Aorta (tissue), 5 donors: ENCODE measurements at places on chromosomes 5 and 9.

- DNase-seq = no peak
- H3K27me3 ChIP-seq = no peaks in the 10 kb centered on the region
- H3K4me1 ChIP-seq = no peaks in the 10 kb centered on the region
- no peak overlapping the region for H3K4me3 ChIP-seq
- H3K27ac ChIP-seq = no peak overlapping the region
- no peaks in the 10 kb centered on the region for H3K36me3 ChIP-seq
These were observed 380.5 kb upstream of the SMC2 start for GRCh38 chr9:103713631-103714030.

- no peaks in the 10 kb centered on the region for H3K27me3 ChIP-seq
- no peak overlapping the region for H3K27ac ChIP-seq
- H3K4me3 ChIP-seq = no peak overlapping the region
- no peak for DNase-seq
- H3K36me3 ChIP-seq = no peaks in the 10 kb centered on the region
- H3K4me1 ChIP-seq = no peaks in the 10 kb centered on the region
These were observed 1.9 kb downstream of the B4GALT7 start for GRCh38 chr5:177601577-177602457.

GRCh38 chr5:156698323-156698722 is 151.8 kb upstream of the PPP1R2B start:
- no peak overlapping the region for H3K4me3 ChIP-seq
- no peaks in the 10 kb centered on the region for H3K27me3 ChIP-seq
- no peaks in the 10 kb centered on the region for H3K4me1 ChIP-seq
- no peaks in the 10 kb centered on the region for H3K36me3 ChIP-seq
- H3K27ac ChIP-seq = no peak overlapping the region

GRCh38 chr5:56620903-56621677 is 194.3 kb upstream of the MAP3K1 start:
- no peaks in the 10 kb centered on the region for H3K36me3 ChIP-seq
- no peaks in the 10 kb centered on the region for H3K4me1 ChIP-seq
- H3K4me3 ChIP-seq = no peak overlapping the region
- no peaks in the 10 kb centered on the region for H3K27me3 ChIP-seq
- DNase-seq = no peak
- no peak overlapping the region for H3K27ac ChIP-seq

GRCh38 chr9:135906291-135907005 is 898 bp downstream of the CAMSAP1 start:
- H3K4me3 ChIP-seq = peak overlapping the region; percentile 98
- no peaks in the 10 kb centered on the region for H3K36me3 ChIP-seq
- DNase-seq = no peak

DNA sequence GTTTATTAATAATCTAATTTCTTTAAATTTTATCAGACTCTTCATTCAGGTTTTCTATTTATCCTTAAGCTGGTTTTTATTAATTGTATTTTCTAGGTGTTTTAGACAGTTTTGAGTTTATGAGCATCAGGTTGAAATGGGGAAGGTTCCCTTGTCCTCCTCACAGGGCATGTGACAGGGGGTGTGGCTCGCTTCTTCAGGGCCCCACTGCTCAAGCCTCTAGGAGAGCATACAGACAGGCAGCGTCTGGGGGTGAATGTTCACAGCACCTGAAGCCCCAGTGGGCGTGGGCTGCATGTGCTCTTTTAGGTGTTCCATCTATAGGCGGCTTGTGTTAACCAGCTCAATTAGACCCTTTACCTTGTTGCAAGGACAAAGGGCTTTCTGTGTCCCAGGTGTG is 78.2 kb upstream of the RUFY1 start:
- no peak overlapping the region for H3K4me3 ChIP-seq
- H3K4me1 ChIP-seq = no peaks in the 10 kb centered on the region
- no peaks in the 10 kb centered on the region for H3K27me3 ChIP-seq
- no peaks in the 10 kb centered on the region for H3K36me3 ChIP-seq

DNA sequence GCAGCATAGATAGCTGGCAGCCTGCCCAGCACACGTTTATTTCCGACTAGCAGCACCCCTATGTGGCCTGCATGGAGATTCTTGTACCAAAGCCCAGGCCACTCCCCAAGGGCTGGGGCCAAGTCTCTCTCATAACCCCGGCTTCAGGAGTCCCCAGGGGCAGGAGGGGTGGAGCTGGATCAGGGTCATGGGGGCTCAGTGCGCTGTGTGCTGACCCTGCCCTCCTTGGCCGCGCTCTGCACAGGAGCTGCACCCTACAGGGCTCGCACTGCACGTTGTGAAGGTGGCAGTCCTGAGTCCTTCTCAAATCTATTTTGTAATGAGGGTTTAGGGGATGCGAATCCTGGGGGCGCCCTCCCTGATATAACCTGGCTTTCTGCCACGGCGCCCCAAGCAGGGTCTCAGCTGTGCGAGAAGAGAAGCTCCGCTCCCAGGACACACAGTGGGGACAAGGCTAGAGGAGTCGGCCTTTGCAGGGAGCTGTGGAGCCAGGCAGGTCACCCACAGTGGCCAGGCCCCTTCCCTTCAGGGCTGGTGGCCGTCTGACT is 28.6 kb downstream of the NKD2 start:
- no peak overlapping the region for H3K4me3 ChIP-seq
- no peak overlapping the region for H3K27ac ChIP-seq
- no peaks in the 10 kb centered on the region for H3K27me3 ChIP-seq
- DNase-seq = peak; percentile 63
- H3K36me3 ChIP-seq = no peaks in the 10 kb centered on the region
- no peaks in the 10 kb centered on the region for H3K4me1 ChIP-seq

DNA sequence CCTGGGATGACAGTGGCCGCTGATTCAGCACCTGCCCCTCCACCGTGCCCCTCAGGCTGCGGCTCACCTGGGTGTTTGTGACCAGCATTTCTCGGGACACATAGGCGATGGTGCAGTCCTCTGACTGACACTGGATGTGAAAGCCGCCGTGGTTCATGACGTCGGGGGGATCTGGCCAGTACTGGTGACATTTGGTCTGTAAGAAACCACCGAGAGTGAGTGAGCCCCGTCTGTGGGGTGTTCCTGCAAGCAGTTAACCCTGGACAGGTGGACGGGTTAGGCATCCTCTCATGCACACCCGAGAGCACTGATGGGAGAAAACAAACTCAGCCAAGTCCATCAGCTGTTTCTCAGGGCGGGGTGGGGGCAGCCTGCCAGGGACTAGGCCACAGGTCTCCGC is 62.5 kb upstream of the EPB41L4B start:
- H3K27me3 ChIP-seq = no peaks in the 10 kb centered on the region
- DNase-seq = no peak
- H3K27ac ChIP-seq = no peak overlapping the region
- no peak overlapping the region for H3K4me3 ChIP-seq

DNA sequence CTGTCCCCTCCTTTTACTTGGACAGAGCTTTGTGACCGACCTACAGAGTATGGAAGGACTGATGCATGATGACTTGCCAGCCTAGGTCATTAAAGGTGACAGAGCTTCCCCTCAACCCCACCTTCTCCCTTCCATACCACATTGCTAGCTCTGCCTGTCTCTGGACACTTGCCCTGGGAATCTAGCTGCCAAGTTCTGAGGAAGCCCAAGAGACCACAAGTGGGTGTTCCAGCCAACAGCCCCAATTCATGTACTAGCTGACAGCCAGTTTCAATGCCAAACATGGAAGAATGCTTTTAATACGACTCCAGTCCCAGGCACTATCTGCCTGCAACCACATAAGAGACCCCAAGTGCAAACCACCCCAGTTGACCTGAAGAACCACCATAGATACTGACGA is 477.1 kb downstream of the SPOCK1 start:
- no peak overlapping the region for H3K4me3 ChIP-seq
- H3K27me3 ChIP-seq = no peaks in the 10 kb centered on the region
- H3K36me3 ChIP-seq = no peaks in the 10 kb centered on the region
- no peak for DNase-seq
- H3K4me1 ChIP-seq = no peaks in the 10 kb centered on the region

- no peaks in the 10 kb centered on the region for H3K4me1 ChIP-seq
- no peak overlapping the region for H3K4me3 ChIP-seq
- no peaks in the 10 kb centered on the region for H3K27me3 ChIP-seq
These were observed 36.3 kb upstream of the SETD9 start for GRCh38 chr5:56873056-56873455.

DNA sequence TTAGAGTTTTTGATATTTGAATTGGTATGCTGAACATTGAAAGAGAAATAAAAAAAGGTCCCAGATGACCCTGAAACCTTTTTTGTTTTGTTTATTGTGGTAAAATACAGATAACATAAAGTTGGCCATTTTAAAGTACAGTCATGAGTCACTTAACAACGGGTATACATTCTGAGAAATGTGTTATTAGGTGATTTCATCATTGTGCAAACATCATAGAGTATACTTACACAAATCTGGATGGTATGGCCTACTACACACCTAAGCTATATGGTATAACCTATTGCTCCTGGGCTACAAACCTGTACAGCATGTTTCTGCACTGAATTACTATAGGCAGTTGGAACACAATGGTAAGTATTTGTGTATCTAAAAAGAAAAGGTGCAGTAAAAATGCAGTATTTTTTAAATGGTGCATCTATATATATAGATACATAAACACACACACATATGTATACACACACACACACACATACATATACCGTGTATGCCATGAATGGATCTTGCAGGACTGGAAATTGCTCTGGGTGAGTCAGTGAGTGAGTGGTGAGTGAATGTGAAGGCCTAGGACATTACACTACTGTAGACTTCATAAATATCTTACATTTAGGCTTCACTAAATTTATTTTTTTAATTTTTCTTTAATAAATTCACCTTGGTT is 31.0 kb downstream of the TTC1 start:
- DNase-seq = no peak
- no peak overlapping the region for H3K4me3 ChIP-seq
- no peaks in the 10 kb centered on the region for H3K27me3 ChIP-seq
- H3K36me3 ChIP-seq = peaks cover 4% of the 10 kb centered on the region

DNA sequence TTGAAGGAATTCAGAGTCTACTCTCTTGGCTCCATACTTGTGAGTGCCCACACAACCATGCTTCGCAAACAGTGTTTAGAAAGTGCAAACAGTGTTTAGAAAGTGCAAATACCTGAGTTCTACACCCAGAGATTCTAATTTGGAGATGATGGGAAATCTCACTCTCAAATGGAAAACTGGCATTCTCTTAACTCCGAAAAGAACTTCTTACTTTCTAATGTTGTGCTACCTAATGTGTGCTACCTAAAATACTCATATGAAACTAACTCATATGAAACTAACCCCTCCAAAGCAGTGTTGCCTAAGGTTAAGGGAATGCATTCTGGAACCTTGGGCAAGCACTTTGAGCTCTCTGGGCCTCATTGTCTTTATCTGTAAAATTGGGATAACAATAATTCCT is 55.5 kb upstream of the ZNF366 start:
- H3K4me3 ChIP-seq = no peak overlapping the region
- H3K27ac ChIP-seq = no peak overlapping the region
- no peaks in the 10 kb centered on the region for H3K27me3 ChIP-seq

DNA sequence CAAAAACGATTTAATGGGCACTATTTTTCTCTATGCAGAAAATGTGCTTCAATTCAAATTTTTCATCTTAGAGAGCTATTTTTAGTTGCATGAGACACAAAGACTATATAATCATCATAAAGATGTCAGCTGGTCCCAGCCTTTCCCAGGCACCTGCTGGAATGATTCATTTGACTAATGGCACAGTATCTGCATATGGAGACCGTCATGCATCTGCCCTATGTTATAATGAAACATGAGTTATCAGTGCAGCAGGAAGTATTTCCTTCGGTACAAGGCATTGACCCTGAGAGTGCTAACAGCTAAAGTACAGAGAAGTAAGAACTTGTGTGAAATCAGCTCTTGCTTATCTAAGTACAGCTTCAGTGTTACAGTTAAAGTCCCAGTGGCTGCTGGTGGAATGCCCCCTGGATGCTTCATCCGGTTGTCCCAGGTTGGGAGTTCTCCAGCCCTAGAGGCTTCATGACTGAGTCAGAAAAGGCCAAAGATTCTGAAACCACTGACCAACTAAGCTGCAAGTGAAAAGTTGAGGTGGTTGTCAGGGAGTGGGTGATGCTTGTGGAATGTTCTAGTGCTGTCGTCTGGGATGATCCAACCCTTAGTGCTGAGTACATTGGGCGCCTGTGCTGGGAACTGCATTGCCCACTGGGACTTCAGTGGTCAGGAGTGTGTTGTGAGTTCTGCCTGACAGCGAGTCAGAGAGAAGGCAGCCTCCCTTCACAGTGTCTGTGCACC is 57.2 kb downstream of the MTRR start:
- no peak overlapping the region for H3K4me3 ChIP-seq
- no peak overlapping the region for H3K27ac ChIP-seq
- DNase-seq = no peak
- no peaks in the 10 kb centered on the region for H3K4me1 ChIP-seq

GRCh38 chr5:91976451-91976850 is 593.3 kb upstream of the ARRDC3 start:
- no peak overlapping the region for H3K4me3 ChIP-seq
- DNase-seq = no peak
- no peaks in the 10 kb centered on the region for H3K27me3 ChIP-seq

GRCh38 chr5:151208481-151208914 is 15.4 kb downstream of the CCDC69 start:
- H3K36me3 ChIP-seq = no peaks in the 10 kb centered on the region
- no peaks in the 10 kb centered on the region for H3K4me1 ChIP-seq
- H3K4me3 ChIP-seq = no peak overlapping the region
- H3K27me3 ChIP-seq = no peaks in the 10 kb centered on the region
